ENCODE measurements at places on chromosomes 7 and 10.

DNA sequence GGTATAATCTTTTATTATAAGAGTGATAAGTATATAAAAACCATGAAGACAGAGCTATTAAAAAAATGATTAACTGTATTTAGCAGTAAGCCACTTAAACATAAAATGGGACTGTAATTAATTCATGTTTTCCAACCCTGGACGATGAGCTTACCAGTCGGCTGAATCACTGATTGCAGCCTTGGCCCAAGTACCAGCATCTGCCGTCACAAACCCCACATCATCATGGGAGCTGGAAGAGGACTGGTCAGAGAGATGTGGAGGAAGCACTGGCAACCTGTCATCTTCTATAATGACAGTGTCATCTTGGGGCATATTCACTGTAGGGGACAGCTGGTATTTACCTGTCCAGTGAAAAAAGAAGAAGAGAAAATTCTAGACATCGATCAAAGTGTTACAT lies 473.6 kb downstream of the PARD3 start:
- no peak for DNase-seq

DNA sequence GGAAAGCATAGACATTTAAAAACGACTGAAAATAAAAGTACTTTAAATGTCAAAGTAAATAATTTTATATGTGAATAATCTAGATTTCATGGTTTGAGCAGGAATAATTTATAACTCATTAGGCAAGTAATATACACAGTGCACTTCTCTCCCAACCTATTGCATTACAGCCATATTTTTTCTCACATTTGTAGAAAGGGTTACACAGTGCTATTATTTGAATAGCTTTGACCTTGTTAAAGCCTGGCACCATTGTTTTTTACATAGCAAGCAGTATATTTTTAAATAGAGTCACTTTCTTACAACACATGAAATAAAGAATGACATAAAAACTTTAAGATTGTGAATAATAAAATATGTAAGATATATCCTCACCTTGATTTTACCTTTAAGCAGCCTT lies 969 bp downstream of the PPP1R3A start:
- no peak for DNase-seq

DNA sequence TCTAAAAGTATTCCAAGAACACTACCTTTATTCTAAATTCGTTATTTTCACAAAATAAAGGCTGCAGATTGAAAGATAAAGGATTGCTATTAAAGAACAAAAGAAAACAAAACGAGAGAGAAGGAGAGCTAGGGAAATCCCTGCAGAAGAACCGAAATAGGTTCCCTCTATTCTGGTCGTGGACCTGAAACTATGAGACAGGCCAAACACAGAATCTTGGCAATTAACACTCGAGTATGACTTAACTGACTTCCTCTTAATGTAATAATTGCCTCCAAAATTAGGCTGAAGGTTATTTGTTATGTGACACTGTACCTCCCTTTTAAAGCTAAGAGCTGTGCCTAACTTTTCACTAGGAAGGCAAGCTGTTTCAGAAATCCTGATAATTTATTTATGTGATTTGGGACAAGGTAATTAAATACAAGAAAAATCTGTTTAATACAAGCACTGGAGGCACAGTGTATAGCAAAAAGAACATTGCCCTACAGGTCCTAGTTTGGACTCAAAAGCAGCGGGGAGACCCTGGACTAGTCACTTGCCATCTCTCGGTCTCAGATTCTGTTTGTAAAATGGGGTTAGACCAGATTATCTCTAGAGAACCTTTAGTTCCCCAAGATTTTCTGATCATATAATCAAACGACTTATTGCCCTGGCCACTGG lies 11.6 kb downstream of the NAMPT start:
- DNase-seq: no peak

GRCh38 chr7:149686011-149686410 lies 87.4 kb downstream of the ZNF467 start:
- no peak for DNase-seq

DNA sequence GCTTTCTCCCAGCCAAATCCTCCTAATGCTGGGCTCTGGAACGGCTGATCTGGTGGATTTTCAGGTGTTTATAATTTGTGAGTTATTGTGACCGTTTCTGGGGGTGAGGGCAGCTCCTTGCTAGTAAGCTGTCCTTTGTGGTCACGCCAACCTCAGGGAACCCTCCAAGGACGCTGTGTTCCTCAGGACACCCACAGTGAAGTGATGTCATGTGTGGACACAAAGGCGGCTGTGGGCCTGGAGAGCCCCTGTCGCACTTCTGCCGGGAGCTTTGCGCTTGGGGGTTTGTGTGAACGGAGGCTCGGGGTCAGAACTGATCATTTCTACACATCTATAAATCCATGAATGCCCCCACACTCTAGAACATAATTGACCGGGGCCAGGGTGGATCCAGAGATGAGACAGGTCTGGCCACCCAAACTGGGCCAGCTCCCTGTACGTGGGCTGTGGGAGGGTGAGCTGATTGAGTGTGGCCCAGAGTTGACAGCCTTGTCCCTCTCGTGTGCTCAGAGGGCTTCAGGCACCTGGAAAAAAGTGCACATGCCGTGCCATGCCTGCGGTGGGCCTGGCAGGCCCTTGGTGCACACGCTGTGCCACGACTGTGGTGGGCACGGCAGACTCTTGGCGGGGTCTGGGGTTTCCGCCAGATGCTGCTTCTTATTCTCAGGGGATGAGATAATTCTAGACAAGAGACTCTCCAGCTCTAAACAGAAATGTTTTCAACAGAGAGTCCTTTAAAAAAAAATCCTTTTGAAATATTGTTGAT lies 130.2 kb downstream of the VIPR2 start:
- DNase-seq: no peak

DNA sequence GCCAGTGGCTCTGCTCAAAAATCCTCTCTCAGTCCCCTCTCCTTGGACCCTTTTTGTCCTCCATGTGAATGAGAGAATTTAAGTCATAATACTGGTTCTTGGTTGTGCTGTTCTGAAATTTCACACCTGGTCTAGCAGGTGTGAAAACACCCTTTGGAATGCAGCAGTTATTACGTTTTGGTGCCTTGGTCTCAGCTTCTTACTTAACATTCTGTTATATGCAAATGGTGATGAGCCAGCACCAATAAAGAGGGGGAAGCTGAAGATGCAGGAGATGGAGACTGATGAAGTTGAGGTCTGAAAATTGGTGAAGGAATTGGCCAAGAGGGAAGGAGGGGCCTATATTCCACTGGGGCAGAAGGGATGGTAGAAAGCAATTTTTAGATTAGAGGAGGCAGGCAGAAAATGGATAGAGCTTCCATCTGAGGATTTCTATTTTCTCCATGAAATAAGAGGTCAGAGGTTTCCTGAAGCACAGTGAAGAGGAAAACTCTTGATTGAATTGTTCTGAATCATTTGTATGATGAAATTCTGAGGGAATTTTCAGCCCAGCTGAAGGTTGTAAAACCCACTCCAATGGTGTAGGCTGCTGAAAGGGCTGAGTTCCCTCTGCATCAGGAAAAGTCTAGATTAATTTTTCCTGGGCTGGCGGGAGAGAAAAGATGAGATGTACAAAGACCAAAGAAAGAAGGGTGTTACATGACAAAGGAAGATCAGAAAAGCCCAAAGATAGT lies 94.0 kb upstream of the FAM180A start:
- DNase-seq: no peak

DNA sequence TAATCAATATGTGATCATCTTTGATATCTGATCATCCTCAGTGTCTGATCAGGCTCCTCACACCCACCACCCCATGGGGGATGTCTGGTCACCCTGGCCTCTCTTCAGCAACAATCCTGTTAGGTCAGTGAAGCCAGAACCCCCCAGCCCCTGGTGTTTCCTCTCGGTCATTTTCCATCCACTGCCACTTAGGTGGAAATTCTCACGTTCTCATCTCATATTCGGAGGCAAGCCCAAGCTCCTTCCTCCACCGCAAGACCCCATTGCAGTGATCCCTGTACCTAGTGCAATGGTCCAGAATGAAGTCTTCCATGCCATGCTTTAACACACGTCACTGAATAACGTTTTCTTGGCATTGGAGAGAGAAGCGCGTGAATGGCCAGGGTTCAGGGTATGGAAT lies 103.0 kb upstream of the DNAAF5 start:
- DNase-seq: no peak

- no peak for DNase-seq
Observed at GRCh38 chr7:99920149-99920548, 819 bp upstream of the TRIM4 start.
